ENCODE measurements at places on chromosomes 11 and 22.

DNA sequence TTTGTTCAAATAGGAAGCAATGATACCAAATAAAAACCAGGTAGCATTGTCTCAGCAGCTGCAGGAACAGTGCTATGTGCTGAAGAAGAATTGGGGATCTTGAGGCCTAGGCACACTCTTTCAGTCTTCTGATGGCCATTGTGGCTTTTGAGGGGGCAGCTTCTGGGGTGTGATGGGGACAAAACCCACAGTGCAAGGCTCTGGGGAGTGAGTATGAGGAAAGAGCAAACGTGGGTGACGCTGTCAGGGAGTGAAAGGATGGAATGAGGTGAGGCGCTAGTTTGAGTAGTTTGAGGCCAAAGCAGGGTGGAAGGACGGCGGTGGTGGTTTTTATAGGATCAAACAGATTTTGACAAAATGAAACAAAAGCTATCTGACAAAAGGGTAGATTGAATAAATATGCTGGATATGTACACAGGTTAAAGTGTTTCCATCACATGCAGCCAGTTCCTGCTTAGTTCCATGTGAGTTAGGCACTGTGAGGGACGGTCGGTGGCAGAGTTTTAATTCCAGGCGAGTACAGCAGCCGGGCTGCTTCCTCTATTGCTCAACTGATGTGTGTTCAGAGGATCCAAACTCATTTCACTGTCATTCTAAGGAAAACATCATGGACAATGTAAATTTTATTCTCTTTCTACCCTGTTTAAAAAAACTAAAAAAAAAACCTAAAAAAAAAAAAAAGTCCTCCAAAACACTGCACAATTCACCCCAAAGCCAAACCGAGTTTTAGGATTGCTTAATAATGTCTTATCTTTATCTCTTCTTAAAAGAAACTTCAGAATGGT, 18.9 kb downstream of the ADAMTS15 start:
- no peak for DNase-seq

DNA sequence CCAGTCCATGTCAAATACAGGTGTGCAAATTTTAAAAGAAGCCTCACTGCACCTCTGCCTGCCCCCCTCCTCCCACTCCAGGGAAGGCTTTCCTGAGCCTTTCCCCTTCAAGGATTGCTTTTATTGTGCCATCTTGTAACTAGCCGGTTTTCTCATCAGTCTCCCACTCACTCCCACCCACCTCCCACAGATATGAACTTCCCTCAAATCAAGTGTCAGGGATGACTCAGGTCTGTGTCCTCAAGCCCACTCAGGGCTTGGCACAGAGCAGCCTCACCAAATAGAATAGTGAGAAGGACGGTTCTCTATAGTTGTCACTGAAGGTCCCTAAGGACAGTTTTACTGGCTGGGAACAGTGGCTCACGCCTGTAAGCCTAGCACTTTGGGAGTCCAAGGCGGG, 43.0 kb downstream of the THAP12 start:
- no peak for DNase-seq

- DNase-seq: no peak
Measured at GRCh38 chr11:120563703-120564572, 52.4 kb downstream of the GRIK4 start.

DNA sequence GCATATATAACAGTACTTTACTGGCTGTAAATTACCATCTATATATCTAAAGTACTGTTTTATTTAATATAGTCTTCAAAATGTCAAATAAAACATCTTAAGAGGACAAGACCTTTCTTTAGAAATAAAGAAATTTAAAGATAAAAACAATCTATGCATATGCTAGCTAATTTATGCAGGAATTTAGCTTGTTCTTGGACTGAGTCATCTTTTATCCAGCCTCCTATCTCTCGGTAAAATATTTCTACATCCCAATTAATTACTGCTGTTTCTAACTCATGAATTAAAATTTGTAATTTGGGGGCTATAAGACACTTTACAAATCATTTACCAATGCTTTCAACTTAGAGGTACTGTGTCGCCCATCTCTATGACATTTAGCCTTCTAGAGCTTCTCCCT, 72.8 kb upstream of the DDI1 start:
- no peak for DNase-seq

DNA sequence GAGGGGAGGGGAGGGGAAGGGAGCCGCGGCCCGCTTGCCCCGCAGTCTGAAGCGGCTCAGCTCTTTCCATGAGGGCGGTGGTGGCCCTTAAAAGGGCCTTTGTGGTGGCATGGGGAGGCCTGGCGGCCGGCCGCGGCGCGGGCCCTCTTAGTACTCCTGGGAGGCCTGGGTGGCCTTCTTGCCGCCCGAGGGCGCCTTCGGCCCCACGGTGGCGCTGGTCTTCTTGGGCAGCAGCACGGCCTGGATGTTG, 6.9 kb downstream of the DPAGT1 start:
- no peak for DNase-seq

DNA sequence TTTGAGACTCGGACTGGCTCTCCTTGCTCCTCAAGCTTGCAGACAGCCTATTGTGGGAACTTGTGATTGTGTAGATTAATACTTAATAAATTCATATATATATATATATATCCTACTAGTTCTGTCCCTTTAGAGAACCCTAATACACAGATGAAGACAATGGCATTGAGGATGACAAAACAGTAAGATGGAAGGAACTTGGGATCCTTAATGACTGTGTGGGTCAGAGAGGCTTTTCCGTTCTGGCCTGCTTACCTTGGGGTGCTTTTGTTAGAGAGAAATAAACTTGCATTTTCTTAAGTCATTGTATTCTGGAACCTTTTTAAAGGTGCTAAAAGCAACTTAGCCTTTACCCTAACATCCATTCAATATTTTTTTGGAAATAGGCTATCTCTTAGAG, 49.6 kb upstream of the RRAS2 start:
- DNase-seq: no peak

GRCh38 chr22:33873186-33873585, 47.1 kb downstream of the LARGE1 start:
- no peak for DNase-seq

Data from SK-N-MC (cell line).